Muscle of leg (tissue), 16 donors: ENCODE measurements at places on chromosomes 3 and 15. TPM values are rescaled to one million over a fixed set of nuclear protein-coding genes. Genes with fewer than 3 reads are reported as not detected.

Gene TMEM266
- 0.13 TPM for total RNA-seq

Gene ZIC4
- 1.1 TPM for total RNA-seq

Gene CA12
- 2.2 TPM for total RNA-seq

Gene IL17RC
- total RNA-seq, result 17.3 TPM

Gene DNAH1
- total RNA-seq, result 3.2 TPM

Gene CKMT1A
- total RNA-seq, result not detected

Gene GABRR3
- not detected for total RNA-seq

Gene COL6A5
- total RNA-seq, result 0.09 TPM

Gene CPN2
- total RNA-seq, result 0.04 TPM

DNA sequence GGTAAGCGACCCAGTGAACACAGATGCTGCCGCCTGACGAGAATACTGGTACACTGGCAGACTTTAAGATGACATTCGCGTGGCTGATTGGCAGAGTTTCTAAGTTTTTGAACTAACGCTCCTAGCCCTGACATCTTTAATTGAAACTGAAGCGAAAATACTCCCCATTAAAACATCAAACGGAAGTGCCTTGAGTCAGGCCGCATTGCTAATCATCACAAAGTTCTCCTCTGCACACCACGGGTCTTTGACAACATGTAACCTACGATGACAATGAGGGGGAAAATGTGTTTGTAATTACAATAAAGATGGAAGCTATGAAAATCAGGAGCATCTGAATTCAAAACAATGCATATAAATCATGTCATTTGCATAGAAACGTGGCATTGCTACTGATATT is 44.5 kb downstream of the ATP13A4 start:
- no peak for DNase-seq

GRCh38 chr3:192408647-192409200 is 318.6 kb downstream of the FGF12 start:
- no peak for DNase-seq

- no peak for DNase-seq
Observed at GRCh38 chr3:109596991-109597390, 259.6 kb upstream of the DPPA4 start.

DNA sequence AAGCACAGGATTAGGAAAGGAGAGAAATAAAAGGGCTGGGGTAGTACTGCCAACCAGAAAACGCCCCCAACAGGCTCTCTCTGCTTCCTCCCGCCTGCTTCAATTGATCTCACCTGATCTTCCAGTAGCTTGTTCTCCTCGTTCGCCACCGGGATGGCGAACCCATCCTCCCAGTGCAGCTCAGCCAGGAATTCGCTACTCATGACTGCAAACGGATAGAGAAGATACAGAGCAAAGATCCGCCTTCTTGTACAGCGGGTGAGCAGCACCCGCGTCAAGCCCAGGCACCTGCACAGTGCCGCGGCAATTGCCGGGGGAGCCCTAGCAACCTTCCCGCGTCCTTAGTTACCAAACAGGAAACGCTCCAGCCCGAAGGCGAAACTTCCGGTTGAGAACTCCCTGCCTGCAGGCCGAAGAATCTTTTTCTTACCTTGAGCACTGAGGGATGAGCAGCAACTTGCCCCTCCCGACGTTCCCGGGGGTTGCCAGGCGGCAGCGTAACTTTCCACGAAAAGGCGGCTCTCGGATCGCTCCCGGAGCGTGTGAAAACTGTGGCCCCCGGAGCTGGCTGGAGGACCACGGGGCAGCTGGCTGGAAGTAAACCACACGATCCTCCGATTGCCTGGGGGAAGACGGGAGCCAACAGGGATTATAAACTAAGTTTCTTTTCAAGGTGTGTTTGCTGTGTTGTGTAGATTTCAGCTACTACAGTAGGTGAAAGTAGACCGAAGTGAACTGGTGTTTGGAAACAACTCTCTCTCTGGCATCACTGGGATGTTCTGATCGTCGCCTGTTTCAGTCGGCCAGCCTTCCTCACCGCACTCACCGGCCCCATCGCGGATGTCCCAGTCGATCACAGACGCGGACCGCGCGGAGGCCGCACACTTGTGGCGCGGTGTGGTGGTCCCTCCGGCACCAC is at the start of gene CCDC39:
CCDC39 (minus strand) TSS at position 312 of the 919 bp plus-strand sequence; CDS start at position 203, 109 bp downstream.
- peak; percentile 53 for DNase-seq

DNA sequence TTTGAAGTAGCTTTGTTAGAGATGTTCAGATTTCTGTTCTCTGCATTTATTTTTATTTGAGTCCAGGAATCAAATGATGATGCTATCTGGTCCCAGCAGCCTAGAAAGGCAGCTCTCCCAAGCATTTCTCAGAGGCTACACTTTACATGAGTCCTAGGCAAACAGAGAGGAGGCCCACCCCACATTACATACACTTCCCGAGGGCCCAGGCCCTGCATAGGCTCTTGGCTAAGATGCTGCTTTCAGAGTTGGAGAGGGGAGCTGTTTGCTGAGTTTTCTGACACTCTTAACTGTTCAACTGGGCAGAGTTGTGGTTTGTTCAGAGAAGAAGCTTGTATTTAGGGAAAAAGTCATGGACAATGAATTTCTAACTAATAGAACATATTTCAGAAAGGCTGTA is 117.9 kb upstream of the RGMA start:
- peak; percentile 83 for DNase-seq

GRCh38 chr15:59237924-59238331 is 31.3 kb downstream of the LDHAL6B start:
- DNase-seq, result no peak

DNA sequence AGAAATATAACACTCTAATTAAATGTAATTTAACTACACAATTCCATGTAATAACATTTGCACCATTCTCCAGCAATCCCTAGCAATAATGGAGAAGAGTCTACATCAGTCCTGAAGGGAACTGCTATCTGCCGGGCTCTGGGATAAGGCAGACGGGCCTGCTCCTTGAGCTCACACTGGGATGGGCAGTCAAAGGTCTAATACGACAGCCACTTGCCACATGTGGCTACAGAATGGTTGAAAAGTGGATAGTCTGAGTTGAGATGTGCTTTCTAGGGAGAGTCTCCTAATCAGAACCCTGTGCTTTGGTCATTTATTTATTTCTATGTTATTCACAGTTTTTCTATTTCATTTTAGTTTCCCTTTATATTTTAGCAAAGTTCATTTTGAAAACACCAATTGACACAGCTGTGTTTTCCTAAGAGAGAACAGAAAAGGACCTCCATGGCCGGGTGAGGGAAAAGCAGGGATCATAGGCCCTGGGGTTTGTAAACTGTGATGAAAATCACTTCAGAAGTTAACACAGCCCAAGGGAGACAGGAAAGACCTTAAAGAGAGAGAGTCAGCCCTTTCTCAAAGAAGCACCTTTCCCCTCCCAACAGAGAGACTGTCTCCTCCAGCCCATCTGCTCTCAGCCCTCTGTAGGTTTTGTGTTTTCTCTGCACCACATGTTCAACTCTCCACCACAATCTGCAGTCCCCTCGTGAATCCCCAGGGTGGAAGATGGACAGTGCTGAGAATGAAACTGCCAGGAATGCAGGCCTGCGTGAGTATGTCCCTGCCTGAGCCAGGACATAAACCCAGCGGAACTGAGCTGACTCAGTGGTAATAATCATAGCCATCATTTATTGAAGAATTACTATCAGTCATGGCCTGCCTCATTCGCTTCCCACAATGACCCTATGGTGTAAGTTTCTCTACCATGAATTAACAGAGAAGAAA is 11.6 kb downstream of the FSIP1 start:
- peak; percentile 87 for DNase-seq

- peak; percentile 36 for DNase-seq
Observed at GRCh38 chr3:104763007-104763406, 603.7 kb upstream of the ALCAM start.

DNA sequence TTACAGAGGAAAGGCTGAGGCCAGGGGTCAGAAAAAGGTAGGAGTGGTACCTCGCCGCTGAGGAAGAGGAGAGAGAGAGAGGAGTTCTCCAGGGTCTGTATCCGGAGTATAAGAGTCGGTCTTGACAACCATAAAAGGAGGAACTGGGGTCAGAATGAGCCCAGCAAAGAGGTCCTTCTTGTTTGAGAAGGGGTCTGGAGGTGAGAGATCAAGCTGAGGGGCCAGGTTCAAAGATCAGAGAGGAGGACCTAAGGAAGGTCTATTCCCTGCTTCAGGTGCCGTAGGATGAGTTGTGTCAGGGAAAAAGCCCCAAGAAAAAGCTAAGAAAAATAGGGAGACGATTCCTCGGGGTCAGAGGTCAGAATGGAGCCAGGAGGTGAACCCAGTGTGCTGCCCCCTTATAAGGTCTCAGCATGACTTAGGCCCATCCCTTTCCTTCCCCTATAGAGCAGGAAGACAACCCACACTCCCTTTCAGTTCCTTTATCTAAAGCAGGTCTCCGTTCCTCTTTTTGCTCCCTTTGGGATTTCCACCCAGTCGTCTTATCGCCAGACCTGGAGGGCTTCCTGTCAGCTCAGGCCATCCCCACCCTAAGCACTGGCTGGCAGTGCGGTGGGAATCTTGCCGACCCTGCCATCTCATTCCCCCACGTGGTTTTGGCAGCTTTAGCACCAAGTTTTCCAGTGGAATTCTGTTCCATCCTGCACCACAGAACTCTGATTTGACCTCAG is 651 bp downstream of the MTMR14 start:
- DNase-seq, result peak; percentile 43

- DNase-seq, result no peak
Observed at GRCh38 chr3:129107793-129108192, 13.8 kb downstream of the RAB43 start.

GRCh38 chr3:72977060-72977808 is 19.4 kb upstream of the PPP4R2 start:
- DNase-seq, result no peak

GRCh38 chr3:71987828-71988227 is 202.9 kb upstream of the PROK2 start:
- peak; percentile 23 for DNase-seq

DNA sequence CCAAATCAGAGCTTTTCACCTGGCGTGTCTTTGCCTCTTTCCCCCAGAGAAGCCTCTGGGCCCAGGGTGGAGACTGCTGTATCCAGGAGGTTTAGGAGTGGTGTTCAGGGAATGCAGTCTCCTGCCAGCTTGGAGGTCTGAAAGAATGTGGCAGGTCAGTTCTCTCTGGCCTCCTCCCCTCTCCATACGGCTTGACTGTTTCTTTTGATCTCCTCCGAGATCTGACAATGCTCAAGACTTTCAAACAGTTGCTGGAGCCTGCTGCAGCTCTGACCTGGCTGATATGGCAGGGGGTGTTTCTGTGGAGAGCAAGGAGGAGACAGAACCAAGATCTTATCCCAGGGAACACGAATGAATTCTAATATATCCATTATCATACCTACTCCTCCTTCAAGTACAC is 24.7 kb upstream of the TM4SF4 start:
- peak; percentile 48 for DNase-seq

- DNase-seq, result no peak
Observed at GRCh38 chr3:137764001-137764433, at the start of gene SOX14. Gene SOX14 (plus strand): TSS chr3:137764315. CDS start chr3:137764785, 470 bp downstream.

DNA sequence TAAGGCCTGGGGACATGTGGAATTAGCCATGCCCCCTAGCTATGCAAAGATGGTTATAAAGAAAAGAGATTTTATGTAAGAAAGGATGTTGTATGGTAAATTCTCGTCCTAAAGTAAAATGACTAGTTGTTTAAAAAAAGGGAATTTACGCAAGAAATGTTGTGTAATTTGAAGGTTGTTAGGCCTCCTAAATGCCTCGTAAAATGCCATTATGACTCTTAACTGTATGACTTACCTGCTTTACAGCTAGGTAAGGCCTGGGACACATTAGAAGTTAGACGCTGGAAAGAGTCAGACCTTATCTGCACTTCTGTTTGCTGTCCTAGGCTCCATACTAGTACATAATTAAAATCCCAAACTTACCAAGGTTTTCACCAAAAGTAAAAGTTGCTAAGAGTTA is 17.5 kb upstream of the HHATL start:
- no peak for DNase-seq

DNA sequence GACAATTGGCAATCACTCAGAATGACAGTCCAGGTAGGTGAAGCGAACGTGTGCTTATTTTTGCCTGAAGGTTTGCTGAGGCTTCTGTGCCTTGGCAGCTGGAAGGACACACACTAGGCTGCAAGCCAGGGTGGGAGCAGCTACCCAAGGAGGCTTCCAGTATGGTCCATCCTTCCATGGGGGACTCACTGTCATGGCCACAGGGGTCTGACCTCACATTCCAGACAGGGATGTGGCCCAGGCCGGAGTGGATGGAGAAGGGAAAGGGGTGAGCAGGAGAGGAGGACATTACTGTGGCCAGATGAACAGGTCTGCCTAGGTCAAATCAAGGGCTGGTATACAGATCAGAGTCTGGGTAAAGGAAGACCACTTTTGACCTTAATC is 247.7 kb downstream of the ADAMTS17 start:
- DNase-seq, result no peak

GRCh38 chr15:82849556-82850512 is 40.4 kb downstream of the WHAMM start:
- DNase-seq, result peak; percentile 84

DNA sequence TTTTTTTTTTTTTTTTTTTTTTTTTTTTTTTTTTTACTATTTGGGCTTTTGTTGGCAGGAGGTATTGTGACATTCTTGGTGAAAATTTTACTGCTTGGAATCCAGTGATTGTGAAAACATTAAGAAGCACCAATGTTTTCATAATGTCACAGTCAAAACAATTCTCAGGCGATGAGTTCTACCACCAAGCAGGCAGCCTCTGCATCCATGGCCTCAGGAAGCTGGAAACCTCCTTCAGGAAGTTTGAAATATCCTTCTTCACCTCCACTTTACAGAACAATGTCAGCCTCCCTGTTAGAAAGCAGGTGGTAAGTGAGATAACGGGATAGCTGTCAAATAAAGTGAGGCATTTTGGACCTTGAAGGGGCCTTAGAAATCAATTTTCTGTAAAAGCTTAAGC is 98.3 kb downstream of the MEX3B start:
- DNase-seq, result no peak

DNA sequence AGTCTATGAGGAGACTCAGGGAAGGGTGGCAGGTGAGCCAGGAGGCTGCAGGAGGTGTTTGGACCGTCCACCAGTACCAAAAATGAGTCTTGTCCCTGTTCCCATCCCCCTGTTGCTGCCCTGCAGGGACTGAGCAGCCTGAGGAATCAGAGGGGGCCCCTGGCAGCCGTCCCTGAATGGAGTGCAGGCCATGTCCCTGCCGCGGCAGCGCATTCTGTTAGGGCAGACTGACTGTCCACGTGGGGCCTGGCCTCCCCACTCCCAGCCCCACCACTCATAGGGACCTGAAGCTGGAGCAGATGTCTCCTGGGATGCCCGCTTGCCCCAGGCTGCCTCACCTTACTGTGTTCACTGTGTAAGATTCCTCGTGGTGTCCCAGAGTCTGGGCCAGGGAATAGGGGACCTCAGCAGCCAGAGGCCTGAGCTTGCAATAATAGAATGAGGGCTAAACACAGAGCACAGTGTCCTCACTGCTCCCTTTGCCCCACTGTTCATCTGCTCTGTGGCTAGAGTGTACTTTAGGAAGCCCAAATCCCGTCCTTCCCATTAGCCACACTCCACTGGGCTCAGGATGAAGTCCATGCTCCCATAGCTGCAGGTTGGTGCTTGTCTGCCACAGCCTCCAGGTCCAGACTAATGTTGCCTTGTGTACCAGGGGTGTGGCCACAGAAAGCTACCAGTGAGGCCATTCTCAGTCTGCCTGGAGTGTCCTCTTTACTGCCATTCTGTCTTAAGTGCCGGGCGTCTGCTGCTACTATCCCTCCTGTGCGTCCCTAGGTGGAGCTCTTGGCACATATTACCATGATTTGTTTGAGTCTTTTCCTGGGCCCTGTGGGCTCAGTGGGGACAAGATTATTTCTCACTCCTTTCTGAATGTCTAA is 63.2 kb downstream of the HCN4 start:
- DNase-seq, result peak; percentile 60

GRCh38 chr3:135432402-135432801 is 533.1 kb upstream of the PPP2R3A start:
- DNase-seq, result no peak
